ENCODE measurements at places on chromosomes 11 and 22.

DNA sequence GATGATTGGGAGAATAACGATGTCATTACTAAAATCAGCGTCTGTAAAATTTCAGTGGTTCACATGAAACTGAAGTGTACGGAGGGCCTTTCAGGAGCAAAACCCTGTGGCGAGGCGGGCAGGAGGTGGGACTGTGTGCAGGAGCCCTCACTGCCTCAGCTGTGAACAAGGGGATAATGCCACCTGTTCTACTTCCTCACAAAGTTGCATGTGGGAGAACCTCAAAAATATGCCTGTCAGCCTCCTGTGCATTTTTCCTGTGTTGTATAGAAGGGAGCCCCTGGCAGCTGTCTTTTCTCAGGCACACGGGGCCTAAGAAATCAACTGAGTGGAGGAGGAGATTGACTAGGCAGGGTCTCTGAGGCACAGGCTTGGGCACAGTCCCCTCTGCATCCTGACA lies 43.0 kb upstream of the MYO18B start:
- no peak for DNase-seq

- DNase-seq: no peak
Measured at GRCh38 chr22:28514321-28514821, 165.3 kb downstream of the TTC28 start.

- DNase-seq: no peak
Measured at GRCh38 chr22:47810505-47811500, 1048.4 kb downstream of the TBC1D22A start.

GRCh38 chr11:31645747-31646146 lies 136.2 kb downstream of the ELP4 start:
- no peak for DNase-seq

GRCh38 chr22:48660104-48660789 lies 1167.4 kb downstream of the BRD1 start:
- DNase-seq: no peak

DNA sequence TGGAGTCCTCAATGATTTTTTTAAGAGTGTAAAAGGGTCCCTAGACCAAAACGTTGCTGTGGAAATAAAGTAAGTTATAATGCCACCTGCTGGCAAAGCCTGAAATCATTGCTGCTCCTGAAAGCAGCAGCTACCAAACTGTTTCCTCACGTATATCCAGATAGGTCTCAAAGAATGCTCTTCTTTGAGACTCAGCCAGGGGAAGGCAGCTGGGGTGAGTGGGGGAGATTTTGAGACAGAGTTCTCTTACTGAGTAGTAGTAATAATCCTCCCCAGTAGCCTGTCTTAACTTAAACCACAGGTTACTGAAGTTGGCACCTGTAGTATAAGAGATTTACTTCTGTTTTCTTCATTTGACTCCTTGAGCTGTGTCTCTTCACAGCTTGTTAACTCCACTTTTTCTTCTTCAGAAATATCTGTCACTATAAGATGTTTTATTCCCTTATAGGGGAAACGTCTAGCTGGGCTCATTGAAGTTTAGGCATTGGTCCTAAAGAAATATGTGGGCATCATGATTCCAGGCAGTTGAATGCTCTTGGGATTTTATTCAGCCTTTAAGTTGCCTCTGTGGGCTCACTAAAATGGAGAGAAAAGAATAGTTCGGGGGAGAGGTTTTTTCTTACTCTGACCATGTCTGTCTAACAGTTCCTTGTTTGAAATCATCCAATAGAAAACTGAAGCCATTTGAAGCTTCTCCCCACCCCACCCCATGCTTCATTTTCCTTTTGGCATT lies 77.9 kb downstream of the BTBD10 start:
- peak; percentile 19 for DNase-seq

- DNase-seq: no peak
Measured at GRCh38 chr11:60631944-60632343, 67.5 kb upstream of the MS4A8 start.

DNA sequence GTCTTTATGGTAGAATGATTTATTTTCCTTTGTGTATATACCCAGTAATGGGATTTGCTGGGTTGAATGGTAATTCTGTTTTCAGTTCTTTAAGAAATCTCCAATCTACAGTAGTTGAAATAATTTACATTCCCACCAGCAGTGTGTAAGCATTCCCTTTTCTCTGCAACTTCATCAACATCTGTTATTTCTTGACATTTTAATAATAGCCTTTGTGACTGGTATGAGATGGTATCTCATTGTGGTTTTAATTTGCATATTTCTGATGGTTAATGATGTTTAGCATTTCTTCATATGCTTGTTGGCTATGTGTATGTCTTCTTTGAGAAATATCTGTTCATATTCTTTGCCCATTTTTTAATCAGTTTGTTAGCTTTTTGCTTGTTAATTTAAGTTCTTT lies 901.2 kb downstream of the METTL15 start:
- no peak for DNase-seq

DNA sequence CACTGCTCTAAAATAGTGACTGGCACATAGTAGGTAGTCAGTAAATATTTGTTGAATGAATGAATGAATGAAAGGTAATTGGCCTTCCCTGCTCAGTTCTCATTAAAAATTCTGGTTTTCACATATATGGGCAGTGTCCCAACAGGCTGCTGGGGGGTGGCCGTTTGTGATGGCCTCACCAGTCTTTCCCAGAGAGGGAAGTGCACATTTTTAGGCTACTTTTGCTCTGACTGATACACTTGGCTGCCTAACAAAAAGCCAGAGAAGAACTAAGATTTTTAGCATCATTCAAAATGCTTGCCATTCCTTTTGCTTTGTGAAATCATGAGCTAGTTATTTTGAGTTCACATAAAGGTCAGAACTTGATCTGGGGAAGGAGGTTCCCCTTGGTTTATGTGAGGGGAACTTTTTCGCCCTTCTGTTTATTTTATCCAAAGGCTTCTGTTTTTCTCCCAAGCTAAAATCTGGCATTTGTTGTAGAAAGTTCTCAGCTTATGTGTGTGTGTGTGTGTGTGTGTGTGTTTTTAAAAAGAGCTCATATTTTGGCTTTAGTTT lies 83.1 kb downstream of the PTPRJ start:
- no peak for DNase-seq

GRCh38 chr11:86743223-86744118 lies 56.9 kb upstream of the PRSS23 start:
- no peak for DNase-seq

GRCh38 chr11:19365743-19366410 lies 125.1 kb upstream of the E2F8 start:
- no peak for DNase-seq

DNA sequence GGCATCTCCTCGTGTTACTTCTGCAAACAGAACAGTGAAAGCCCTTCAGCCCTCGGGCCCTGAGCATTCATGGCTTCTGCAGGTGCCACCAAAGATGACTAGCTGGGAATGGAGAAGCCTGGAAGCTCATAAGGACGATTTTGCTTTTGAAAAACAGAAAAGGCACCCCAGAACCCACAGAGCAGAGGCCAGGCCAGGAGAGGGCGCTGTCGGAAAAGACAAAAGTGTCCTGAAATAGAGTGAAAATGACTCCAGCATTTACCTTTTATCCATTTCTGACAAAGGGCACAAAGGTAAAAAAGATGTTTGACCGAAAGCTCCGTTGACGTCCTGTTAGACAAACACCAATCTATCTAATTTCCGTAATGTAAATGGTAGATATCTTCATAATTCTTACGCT lies 37.6 kb downstream of the ZNF195 start:
- DNase-seq: no peak

- no peak for DNase-seq
Measured at GRCh38 chr11:115580927-115581680, 76.9 kb upstream of the CADM1 start.

- no peak for DNase-seq
Measured at GRCh38 chr11:46386005-46386578, 4.6 kb downstream of the MDK start.

GRCh38 chr22:28772633-28773460 lies at the start of gene CCDC117:
CCDC117 (plus strand) TSS chr22:28772695; CDS start chr22:28772850, 155 bp downstream.
- DNase-seq: peak; percentile 95

- DNase-seq: no peak
Measured at GRCh38 chr22:46646531-46647215, 26.5 kb downstream of the GRAMD4 start.

DNA sequence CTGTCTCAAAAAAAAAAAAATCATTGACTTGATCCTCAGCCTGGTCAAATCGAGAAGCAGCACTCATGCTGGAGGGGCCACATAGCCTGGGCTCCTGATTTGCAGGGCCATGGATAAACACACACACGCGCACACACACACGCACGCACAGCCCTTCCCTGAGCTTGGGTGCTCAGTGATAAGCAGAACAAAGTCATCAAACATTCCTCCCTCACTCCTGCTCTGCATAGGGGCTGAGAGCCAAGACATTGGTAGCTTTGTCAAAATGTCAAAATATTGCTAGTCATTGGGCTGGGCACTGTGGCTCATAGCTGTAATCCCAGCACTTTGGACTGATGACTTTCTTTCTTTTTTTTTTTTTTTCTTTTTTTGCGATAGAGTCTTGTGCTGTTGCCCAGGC lies 34.0 kb upstream of the A4GALT start:
- DNase-seq: no peak

DNA sequence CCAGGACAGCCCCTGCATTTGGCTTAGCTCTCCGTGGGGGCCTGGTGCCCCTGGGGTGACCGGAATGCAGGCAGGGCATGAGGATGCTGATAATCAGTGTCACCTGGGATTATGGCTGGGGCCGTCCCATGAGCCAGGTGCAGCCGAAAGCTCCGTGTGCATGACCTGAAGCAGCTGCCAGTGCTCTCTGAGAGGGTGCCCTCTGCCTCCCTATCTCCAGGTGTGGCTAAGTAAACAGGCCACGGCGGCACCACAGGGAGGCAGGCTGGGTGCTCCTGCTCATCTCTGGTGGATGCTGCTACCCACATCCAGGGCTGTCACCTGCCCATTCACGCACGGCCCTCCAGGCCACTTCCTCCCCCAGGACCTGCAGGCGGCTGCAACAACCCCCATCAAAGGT lies 29.8 kb downstream of the DUSP8 start:
- DNase-seq: no peak

DNA sequence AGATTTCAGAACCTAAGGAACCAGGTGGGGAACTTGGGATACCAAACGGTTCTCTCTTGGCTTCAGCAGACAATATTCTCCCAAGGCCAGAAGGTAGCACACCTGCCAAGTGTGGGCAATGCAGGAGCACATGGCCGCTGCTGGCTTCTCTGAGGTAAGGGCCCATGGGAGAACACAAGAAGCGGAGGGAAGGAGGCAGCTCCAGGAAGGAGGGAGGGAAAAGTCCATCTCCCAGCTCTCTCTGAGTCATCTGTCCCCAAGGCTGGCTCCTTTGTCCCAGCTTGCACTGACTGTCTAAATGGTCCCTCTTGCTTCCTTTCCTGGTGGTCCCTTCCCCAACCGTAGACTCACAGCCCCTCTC lies 557.9 kb upstream of the CADM1 start:
- no peak for DNase-seq

DNA sequence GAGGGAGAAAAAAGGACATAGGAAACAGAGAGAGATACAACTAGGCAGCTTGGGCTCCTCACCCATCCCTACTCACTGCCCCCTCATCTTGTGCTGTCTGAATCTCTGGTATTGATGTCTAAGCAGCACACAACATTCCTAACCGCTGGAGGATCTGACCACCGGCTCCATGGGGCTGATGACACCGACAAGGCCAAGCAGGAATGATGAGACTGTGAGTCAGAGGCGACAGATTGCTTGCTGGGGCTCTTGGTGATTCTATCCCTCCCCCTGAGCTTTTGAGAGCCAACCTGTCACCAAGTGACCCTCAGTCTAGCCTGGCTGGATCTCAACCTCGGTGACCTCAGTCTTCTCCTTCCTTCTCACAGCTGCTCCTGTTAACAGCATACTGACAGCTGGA lies 13.8 kb downstream of the PAMR1 start:
- no peak for DNase-seq

GRCh38 chr11:119229741-119230140 lies 23.6 kb downstream of the CBL start:
- DNase-seq: no peak

- no peak for DNase-seq
Measured at GRCh38 chr22:45376703-45377102, 36.7 kb downstream of the SMC1B start.

DNA sequence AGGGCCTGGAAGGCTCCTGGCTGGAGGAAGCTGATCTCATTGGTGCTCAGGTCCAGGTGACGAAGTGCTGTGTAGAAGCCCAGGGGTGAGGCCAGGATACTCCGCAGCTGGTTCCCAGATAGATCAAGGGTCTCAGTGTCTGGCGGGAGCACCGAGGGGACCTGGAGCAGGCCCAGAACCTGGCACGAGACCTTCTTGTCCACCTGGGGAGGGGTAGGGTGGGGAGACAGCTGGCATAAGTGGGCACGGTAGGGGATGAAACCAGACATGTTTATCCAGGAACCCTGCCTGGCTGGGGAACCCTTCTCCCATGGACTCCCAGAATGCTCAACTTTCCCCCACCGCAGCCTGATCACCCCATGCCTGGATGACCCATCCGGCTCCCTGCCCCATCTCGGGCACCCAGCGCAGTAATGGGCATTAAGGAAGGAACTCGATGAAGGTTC lies 9.2 kb downstream of the LRRC32 start:
- no peak for DNase-seq

DNA sequence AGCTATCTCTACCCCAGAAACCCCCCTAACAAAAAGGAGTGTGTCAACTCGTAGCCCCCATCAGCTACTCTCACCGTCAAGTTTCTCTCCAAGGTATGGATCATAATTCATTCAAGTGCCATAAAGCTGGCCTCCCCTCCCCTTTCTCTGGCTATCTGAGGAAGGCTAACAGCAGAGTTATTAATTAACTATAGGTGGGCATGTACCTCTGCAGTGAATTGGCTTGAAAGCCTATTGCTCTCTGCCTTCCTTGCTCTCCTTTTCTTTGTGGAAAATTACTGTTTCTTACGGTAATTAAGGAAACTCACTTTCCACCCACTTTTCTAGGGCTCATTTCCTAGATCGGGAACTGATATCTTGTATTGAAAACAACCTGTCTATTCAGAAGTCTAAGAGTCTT lies 14.1 kb downstream of the POLA2 start:
- no peak for DNase-seq

- DNase-seq: no peak
Measured at GRCh38 chr11:93444617-93445073, 98.5 kb downstream of the SMCO4 start.

DNA sequence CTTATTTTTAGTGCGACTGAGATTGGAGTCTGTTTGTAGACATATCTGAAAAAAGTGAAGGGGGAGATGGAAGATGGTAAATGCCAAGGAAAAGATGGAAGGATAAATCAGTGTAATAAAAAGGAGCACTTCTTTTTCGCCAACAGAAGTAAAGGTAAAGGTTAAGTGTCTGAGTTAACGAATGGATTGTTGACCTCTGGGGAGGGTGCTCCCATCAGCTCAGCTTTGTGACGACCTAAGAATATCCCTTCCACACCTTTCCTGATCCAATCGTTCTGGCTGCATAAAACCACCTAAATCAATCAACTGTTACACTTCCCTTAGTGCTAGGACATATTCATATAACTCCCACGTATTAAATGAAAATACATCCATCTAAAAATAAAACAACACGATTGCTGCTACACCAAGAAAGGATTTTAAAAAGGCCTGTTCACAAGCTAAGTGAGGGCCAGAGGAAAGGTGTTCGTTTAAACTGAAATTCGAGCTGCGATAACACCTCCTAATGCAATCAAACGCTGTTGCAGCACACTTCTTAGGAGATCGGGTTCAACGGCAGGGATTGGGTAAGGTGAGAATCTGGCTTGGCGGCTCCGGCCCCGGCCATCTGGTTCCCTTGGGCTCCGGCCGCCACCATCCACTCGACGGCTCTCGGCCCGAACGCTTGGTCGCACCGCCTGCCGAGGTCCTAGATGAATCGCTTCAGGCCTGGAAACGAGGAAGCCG lies 658 bp downstream of the C11orf71 start:
- DNase-seq: peak; percentile 62

Measured in cerebellum (tissue), 4 donors.